ENCODE measurements at places on chromosomes 16 and 17.

DNA sequence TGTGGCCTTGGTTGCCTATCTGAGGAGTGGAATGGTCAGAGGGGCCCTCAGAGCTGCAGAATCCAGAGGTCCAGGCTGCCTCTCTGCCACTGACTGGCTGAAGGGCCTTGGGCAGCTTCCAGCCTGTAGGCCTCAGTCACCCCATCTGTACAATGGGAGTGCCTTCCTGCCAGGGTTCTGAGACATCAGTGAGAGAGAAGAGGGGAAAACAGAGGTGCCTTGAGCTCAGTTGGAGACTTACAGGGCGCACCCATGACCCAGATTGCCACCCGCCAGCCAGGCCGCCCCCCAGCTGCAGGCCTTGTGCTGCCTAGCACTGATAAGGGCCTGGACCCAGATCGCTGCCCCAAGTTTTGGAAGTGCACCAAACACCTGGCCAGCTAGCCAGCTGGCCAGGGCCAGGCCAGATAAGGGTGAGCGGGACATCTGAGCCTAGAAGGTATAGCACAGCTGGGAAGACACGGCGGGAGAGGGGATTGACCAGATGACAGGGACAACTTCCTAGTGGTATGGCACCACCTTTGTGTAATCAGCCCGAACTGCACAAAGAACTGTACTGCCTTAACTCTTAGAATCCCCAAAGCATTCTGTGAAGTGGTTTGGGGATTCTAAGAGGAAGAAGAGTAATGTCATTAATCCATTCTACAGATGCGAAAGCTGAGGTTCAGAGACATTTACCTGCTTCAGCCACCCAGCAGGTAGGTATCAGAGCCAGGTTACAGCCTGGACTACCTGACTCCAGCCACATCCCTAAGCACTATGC is 1.4 kb downstream of the SLC4A1 start:
- H3K4me3 ChIP-seq: no peak overlapping the region
- H3K4me1 ChIP-seq: no peaks in the 10 kb centered on the region

- DNase-seq: no peak
- H3K27ac ChIP-seq: no peak overlapping the region
- peaks cover 19% of the 10 kb centered on the region for H3K4me1 ChIP-seq
- no peaks in the 10 kb centered on the region for H3K27me3 ChIP-seq
Measured at GRCh38 chr16:29154676-29155121, 169.8 kb downstream of the LAT start.

- peaks cover 9% of the 10 kb centered on the region for H3K27me3 ChIP-seq
- H3K27ac ChIP-seq: no peak overlapping the region
- H3K4me1 ChIP-seq: no peaks in the 10 kb centered on the region
- H3K36me3 ChIP-seq: no peaks in the 10 kb centered on the region
Measured at GRCh38 chr16:4904108-4904941, 32.6 kb downstream of the PPL start.

- no peak for DNase-seq
- H3K27ac ChIP-seq: no peak overlapping the region
- H3K27me3 ChIP-seq: no peaks in the 10 kb centered on the region
- no peaks in the 10 kb centered on the region for H3K36me3 ChIP-seq
- H3K4me3 ChIP-seq: no peak overlapping the region
Measured at GRCh38 chr17:10621397-10621796, 35.7 kb downstream of the MYH3 start.

GRCh38 chr16:57264950-57265371 is 19.5 kb downstream of the PLLP start:
- H3K4me1 ChIP-seq: peaks cover 24% of the 10 kb centered on the region
- no peak for DNase-seq
- no peaks in the 10 kb centered on the region for H3K27me3 ChIP-seq
- no peaks in the 10 kb centered on the region for H3K36me3 ChIP-seq
- H3K4me3 ChIP-seq: no peak overlapping the region
- no peak overlapping the region for H3K27ac ChIP-seq

- no peaks in the 10 kb centered on the region for H3K36me3 ChIP-seq
- H3K4me1 ChIP-seq: no peaks in the 10 kb centered on the region
- no peaks in the 10 kb centered on the region for H3K27me3 ChIP-seq
- no peak overlapping the region for H3K4me3 ChIP-seq
Measured at GRCh38 chr16:74842413-74842812, 67.8 kb upstream of the FA2H start.

DNA sequence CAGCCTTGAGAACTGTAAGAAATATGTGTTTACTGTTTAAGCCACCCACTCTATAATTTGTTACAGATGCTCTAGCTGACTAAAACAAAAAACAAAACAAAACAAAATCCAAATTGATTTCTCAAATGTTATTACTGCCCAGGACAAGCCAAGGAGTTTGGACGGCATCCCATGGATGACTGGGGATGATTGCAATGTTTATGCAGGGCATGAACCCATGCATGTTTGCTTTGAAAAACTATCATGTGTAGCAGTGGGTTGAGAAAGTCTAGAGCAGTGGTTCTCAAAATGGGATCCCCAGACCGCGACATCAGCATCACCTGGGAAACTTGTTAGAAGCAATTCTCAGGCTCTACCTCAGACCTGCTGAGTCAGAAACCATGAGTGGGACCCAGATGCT is 223.2 kb upstream of the PSMD7 start:
- no peak overlapping the region for H3K27ac ChIP-seq
- H3K36me3 ChIP-seq: no peaks in the 10 kb centered on the region
- H3K4me1 ChIP-seq: no peaks in the 10 kb centered on the region
- H3K4me3 ChIP-seq: no peak overlapping the region
- no peaks in the 10 kb centered on the region for H3K27me3 ChIP-seq

- H3K36me3 ChIP-seq: no peaks in the 10 kb centered on the region
- peaks cover 2% of the 10 kb centered on the region for H3K27me3 ChIP-seq
- H3K4me3 ChIP-seq: no peak overlapping the region
- no peaks in the 10 kb centered on the region for H3K4me1 ChIP-seq
- no peak for DNase-seq
- H3K27ac ChIP-seq: no peak overlapping the region
Measured at GRCh38 chr16:57787519-57787905, 14.8 kb downstream of the KIFC3 start.

DNA sequence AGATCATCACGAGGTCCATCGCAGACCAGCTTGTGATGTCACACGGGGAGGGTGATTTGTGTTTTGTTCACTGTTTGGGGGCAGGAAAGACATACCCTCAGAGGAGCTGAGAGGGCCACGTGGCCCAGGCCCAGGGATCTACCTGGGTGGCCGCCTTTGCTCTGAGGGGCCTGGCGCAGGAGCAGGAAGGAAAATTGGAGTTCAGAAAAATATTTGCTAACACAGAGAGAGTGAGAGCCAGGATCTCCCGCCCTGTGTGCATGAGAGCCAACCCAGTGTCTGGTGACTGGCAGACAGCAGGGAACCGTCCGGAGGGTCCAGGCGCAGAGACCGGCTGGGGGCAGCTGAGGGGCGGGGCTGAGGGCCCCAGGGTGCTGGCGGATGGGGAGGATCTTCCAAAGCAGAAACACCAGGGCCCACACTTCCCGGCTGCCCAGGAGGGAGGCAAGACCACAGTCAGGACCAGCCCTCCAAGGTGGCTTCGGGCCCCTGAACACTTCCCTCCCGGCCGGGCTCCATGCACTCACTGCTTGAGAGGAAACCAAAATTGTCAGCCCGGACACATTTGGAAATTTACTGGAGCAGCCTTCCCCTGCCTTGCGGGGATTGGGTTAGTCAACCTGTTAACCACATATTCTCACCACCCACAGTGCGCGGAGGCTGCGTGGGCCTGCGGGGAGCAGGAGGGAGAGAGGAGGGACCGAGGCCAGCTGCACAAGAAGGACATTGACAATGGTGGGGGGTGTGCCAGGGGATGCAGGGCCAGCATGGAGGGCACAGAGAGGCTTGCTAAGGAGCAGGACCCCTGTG is 52.6 kb downstream of the RBFOX3 start:
- H3K4me1 ChIP-seq: peaks cover 3% of the 10 kb centered on the region
- no peak for DNase-seq
- peaks cover 1% of the 10 kb centered on the region for H3K27me3 ChIP-seq
- no peak overlapping the region for H3K4me3 ChIP-seq

DNA sequence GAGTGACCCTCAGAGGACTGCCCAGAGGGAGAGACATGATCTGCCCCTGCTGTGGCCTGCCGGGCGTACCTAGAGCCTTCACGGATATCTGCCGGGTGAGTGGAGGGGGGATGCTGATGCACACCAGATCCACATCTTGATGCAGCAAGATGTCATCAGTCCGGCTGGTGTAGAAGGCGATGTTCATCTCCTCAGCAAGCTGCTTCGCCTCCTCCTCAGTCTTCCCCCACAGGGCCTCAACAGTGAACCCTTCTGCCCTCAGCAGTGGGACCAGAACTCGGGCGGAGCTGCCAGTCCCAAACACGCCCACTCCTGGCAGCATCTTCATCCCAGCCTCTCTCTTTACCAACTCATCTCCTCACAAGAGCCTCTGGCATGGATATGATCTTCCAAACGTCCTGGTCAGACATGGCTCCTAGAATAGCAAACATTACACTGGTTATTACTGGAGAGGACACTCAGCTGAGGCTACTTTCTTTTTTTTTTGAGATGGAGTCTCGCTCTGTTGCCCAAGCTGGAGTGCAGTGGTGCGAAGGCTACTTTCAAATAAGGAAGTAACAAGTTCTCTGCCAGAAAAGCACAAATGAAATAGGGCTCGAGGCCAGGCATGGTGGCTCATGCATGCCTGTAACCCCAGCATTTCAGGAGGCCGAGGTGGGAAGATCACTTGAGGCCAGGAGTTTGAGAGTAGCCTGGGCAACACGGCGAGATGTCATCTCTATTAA is 18.9 kb downstream of the C16orf86 start:
- H3K36me3 ChIP-seq: peaks cover 19% of the 10 kb centered on the region
- no peak for DNase-seq
- H3K27ac ChIP-seq: no peak overlapping the region
- H3K27me3 ChIP-seq: no peaks in the 10 kb centered on the region

DNA sequence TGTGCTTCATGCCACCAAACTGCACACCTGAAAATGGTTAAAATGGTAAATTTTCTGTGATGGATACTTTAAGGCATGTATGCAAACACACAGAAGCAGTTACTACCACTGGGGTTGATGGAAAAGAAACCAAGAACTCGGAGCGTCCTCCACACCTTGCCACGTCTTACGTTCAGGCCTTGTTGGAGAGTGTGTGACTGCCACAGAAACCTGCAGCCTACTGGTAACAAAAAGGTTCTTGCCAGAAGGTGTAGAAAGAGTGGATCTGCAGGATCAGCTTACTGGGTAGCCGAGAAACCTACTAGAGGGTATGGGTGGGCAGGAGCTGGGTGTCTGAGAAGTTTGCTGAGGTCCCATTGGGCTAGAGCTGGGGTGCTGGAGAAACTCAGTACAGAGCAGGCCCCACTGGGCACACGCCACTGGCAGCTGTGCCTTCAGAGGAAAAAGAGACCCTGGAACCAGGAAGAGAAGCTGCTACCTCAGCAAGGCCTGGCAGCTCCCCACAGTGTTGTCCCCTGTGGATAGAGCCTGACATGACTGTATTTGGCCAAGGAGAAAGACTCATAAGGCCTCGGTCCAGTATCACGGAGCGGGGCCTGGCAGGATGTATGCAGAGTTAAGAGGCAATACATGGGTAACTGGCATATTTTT is 204.6 kb downstream of the SEC14L1 start:
- peaks cover 36% of the 10 kb centered on the region for H3K4me1 ChIP-seq
- peaks cover 11% of the 10 kb centered on the region for H3K36me3 ChIP-seq
- DNase-seq: no peak
- no peaks in the 10 kb centered on the region for H3K27me3 ChIP-seq

DNA sequence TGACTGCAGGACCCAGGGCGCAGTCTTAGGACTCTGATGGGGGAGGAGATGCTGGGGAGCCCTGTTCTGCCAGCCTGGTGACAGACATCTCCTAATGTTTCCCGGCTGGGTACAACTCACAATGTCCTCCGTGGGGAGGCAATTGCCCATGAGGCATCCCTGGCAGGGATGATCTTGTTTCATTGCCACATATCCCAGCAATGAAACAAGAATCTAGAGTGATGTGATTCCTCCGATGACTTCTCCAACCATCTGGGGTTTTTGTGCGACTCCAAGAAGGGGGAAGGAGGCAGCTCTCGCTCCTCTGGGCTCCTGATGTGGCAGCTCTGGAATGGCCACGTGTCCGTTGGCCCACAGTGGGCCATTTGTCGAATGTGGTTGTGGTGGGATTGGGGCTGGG is 255.8 kb downstream of the SEC14L1 start:
- H3K4me1 ChIP-seq: peaks cover 67% of the 10 kb centered on the region
- H3K4me3 ChIP-seq: no peak overlapping the region
- peak overlapping the region; percentile 38 for H3K27ac ChIP-seq
- DNase-seq: no peak
- H3K36me3 ChIP-seq: peaks cover 26% of the 10 kb centered on the region
- H3K27me3 ChIP-seq: no peaks in the 10 kb centered on the region

DNA sequence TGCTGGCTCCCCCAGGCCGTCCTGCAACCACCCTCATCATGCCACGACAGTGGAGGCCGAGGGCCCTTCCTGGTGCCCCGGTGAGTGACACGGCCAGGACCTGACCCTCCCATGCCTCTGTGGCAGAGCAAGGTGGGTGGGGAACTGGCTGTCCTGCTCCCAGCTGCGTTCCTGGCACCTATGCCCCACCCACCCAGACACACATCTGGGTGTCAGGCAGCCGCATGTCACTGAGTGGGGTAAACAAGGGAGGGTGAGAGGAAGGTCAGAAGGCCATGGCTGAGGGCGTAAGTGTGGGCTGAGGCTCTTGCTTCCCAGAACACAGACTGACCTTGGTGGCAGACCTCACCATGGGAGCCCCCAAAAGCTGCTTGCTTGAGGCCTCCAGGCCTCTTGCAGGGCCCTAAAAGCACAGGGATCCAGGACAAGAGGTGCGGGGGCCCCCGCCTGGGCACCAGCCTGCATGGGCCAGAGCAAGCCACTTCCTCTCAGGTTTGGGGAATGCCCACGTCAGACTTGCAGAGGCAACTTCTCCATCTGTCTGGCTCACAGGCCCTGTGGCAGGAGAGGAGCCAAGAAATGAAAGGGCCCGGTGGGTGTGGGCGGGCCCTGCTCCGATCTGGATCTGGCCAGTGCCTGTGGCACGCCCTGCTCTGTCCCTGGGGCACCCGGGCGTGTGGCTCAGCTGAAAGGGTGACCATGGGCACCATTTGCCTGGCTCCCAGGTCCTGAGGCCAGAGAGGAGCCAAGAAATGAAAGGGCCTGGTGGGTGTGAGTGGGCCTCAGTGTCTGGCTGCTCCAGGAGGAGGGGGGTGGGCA is 3.9 kb upstream of the CCDC57 start:
- no peaks in the 10 kb centered on the region for H3K36me3 ChIP-seq

- DNase-seq: peak; percentile 30
- H3K27me3 ChIP-seq: peaks cover 48% of the 10 kb centered on the region
- peak overlapping the region; percentile 69 for H3K4me3 ChIP-seq
Measured at GRCh38 chr17:7445619-7445968, 733 bp downstream of the CHRNB1 start.

DNA sequence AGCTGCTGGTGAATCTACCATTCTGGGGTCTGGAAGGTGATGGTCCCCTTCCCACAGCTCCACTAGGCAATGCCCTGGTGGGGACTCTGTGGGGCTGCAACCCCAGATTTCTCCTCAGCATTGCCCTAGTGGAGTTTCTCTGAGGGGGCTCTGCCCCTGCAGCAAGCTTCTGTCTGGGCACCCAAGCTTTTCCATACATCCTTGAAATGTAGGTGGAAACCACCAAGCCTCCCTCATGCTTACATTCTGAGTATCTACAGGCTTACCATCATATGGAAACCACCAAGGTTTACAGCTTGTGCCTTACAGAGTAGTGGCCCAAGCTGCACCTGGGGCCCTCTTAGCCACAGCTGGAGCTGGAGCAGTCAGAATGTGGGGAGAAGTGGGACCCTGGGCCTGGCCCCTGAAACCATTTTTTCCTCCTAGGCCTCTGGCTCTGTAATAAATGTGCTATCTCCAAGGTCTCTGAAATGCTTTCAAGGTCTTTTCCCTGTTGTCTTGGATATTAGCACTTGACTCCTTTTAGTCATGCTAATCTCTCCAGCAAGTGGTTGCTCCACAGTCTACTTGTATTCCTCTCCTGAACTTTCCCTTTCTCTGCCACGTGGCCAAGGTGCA is 19.6 kb upstream of the DLX3 start:
- H3K27ac ChIP-seq: no peak overlapping the region
- no peak for DNase-seq
- H3K36me3 ChIP-seq: no peaks in the 10 kb centered on the region
- H3K4me1 ChIP-seq: no peaks in the 10 kb centered on the region

Measured in activated T-helper 2 cell treated with anti-CD3 and anti-CD28 coated beads, Interferon-gamma antibody, Interleukin-2, Interleukin-4, amounts not matched to agents 10 μg/mL and 5 μg/mL and 100 μg/mL, durations not matched to agents 14 hours and 24 hours and 36 hours (primary cell).